ENCODE measurements at places on chromosomes 1 and 21.

DNA sequence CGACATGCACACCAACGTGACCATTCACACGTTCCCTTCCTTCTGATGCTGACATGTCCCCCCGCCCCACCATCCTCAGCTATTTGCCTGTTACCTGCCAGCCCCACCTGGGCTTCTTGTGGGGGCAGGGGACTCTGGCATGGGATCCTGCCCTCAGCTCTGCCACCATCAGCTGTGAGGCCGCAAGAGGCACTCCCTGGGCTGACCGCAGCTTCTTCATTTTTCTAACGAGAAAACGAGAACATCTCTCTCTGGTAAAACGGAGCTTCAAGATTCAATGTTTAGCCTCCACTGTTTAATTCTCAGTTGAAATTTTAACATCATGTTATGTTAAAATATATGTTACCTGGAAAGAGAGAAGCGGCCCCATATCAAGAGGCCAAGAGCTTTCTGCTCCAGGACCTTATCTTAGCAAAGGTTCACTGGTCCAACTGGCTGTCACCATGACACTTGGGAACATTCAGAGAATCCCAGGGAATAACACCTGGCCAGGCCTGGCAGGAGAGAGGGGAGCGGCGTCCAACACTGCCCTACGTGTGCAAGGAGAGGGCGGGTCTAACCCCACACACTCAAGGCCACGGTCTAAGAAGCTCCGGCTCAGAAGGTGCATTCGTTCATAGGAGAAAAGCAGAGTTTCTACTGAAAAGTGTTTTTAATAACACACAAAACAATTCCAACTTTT lies 51.3 kb downstream of the HLCS start:
- DNase-seq, result no peak

DNA sequence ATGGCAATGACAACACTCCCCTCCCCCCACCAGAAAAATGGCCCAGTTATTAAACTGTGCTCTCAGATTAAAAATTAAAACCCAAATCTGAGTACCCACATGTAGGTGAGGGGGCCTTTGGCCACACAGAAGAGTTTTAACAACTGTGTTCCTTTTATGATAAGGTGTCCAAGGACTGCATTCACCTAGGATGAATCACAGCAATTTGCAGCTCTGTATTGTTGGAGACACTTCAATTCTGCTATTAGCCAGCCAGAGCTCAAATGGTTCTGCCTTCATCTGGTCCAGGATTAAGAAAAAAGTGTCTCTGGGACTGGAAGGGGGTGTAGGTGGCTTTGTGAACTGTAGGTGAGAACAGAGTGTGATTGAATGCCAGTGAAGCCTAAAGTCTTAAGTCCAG lies 43.3 kb upstream of the DIRAS3 start:
- DNase-seq, result no peak

GRCh38 chr1:179167418-179167777 lies 62.1 kb downstream of the ABL2 start:
- DNase-seq, result no peak

- DNase-seq, result no peak
These were observed 6.3 kb downstream of the ERG start for GRCh38 chr21:38492007-38492406.

DNA sequence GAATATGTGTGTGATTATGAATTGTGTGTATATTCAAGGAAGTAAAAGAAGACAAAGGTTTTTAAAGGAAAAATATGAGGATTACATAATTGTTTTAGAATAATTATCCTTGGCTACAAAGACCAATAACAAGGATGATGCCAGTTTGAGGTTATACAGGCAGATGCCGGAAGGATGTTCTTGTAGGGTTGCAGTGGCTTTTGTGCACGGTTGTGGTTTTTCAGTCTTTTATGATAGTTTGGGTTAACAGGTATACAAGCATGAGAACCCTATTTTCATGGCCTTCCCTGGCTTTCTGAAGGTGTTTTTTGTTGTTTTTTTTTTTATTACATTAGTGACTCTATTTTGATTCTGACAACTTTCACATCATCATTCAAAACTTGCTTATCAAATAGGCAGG lies 4.9 kb downstream of the CR2 start:
- no peak for DNase-seq

DNA sequence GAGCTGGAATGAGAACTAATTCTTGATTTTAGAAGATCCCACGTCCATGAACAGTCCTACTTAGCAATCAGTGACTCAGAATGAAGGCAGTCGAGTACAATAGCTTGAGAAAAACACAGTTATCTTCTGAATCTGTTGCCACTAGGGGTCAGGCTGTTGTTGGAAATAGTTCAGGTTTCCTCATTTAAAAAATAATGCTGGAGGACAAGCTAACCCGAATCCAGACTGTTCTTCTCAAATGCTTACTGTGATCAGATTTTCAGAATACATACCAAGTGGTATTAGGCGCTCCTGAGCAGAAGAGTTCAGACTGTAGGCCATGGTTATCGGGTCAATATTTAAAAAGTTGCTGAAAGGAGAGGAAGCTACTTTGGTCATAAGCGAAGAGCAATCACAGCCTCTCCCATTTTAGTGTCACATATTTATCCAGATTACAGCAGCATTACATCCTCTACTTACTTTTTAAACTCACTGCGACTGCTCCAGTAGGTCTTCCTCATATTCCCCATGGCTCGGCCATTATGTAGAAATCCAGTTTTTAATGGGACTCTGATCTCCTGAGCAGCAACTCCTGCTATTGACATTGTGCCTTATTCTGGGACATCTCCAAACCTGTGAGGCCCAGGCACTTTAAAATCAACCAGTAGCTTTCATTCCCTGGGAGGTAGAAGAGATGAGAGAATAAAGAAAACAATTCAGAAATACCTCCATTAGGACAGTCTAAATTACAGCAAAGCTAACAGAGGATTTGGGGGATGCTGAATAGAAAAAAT lies 10.9 kb downstream of the ERRFI1 start:
- no peak for DNase-seq

DNA sequence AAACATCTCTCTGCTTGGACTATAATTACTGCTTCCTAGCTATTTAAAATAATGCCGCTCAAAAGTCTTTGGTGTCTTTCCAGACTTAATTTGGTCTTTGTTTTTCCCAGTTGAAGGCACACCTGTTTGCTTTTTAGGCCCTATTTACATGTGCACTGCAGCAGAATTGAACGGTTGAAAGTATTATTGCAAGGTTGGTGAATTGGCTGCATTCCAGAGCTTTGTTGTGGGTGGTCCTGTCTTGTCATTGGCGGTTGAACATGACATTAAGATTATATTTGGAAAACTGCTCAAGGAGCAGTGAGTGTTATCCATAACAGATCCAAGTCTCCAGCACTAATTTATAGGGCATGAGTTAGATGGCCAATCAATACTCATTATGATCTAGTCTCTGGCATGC lies 656.3 kb downstream of the PTPRC start:
- DNase-seq, result no peak

GRCh38 chr1:100387209-100387608 lies 34.9 kb downstream of the CDC14A start:
- no peak for DNase-seq

DNA sequence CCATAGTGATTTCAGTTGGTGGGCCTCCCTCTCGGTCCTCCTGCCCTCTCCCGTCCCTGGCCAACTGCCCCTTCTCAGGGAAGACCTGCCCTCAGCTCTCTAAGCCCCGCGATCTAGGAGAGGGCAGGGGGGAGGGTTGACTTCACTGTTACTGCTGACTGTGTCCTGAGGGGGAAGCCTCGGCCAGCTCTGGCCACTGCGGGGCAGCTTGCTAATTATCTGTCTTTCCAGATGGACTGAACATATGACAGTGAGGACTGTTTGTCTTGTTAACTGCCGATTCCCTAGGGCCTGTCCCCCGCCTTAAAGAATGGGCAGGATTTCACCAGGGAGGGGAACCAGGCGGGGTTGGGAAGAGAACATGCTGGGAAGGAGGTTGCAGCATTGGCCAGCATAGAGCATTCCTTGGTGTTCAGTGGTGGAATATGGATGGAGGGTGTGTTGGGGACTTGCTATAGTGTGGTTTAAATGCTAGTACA lies 22.9 kb downstream of the NIPAL3 start:
- no peak for DNase-seq

DNA sequence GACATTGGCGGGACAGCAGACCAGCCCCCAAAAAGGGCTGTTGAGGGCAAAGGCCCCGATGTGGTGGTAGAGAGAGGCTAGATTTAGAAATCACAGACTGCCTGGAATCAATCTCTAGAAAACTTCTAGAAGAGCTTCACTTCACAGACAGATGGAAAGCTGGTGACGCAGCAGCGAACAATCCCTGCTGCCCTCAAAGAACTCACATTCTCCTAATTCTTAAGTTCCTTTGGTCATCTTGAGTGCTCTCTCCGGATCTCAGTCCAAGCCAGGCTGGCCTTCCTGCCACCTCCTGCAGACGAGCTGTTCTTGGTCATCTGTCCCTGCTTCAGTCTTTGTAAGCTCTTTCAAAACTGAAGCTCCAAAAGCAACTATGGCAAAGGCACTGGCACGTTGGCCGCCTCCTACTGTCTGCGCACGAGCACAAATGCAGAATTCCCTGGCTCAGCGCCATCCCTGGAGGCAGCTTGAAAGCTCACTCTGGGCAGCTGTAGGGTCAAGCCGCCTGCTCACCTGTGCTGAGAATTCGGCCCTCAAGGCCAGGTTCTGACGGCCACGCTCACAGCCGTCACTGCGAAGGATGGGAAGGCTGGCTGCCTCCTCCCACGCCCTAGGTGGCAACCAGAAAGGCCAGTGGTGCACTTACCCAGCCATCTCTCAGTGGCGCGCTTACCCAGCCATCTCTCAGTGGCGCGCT lies 110.6 kb downstream of the NPHP4 start:
- no peak for DNase-seq

DNA sequence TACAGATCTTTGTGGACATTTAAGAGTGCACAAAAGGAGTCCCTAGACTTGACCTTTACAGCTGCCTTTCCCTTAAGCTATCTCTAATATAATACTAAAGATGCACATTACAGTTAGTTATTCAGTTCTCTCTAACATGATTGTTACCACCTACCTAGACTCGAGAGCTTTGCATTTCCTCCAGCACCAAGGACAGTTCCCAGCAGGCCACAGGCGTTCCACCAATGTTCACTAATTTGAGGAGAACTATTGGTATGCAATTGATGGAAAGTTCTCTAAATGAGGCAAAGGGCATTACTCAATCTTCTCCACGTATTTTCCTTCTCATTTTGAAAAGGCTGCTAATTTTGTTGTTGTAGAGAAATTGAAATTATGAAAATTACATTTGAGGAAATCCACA lies 5.4 kb upstream of the NTNG1 start:
- DNase-seq, result no peak

DNA sequence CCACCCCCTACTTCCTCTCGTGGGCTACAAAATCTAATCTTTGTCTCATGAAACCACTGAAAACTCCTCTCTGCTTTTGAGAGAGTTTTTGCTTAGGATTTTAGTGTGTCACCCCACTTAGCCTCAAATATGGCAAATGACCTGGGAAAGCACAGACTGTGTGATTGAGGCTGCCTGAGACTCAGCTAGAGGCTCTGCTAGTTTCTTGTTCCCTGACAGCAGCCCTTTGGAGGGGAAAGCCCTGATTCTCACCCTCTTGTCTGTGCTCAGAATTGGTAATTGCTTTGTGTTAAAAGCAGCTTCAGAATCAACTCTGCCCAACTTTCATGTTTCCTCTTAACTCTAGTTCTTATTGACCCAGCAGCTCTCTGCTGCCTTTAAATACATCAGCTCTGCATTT lies 85.6 kb upstream of the ZP4 start:
- DNase-seq, result no peak

- DNase-seq, result no peak
These were observed 12.3 kb downstream of the PANK4 start for GRCh38 chr1:2513939-2514652.

- DNase-seq, result no peak
These were observed 7.8 kb upstream of the SLC6A9 start for GRCh38 chr1:44038876-44039657.

DNA sequence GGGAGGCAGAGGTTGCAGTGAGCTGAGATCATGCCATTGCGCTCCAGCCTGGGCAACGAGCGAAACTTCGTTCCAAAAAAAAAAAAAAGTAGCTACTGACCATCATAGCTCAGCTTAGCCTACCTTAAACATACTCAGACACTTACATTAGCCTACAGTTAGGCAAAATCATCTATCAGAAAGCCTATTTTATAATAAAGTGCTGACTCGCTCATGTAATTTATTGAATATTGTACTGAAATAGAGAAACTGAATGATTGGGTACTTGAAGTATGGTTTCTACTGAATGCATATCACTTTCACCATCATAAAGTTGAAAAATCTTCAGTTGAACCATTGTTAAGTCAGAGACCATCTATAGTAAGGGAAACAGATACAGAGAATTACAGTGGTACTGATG lies 93.9 kb upstream of the BMP8A start:
- DNase-seq, result no peak

GRCh38 chr1:8962812-8963530 lies 17.3 kb downstream of the CA6 start:
- no peak for DNase-seq

DNA sequence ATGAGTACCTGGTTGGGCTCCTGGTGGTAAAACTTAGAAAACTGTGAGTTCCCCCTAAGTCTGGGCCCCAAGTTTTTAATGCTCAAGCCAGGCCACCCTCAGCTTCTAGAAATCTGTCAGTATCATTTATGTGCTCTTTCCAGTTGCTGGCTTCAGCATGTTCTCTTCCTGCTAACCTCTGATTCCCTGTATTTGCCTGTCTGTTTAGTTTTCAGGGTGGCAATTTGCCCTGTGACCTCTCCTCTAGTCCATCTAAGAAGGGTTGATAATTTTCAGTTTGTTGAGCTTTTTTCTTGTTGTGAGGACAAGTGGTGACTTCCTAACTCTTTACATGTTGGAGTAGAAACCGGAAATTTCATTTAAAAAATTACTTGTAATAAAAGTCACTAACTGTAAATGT lies 16.0 kb upstream of the S100A10 start:
- DNase-seq, result no peak

DNA sequence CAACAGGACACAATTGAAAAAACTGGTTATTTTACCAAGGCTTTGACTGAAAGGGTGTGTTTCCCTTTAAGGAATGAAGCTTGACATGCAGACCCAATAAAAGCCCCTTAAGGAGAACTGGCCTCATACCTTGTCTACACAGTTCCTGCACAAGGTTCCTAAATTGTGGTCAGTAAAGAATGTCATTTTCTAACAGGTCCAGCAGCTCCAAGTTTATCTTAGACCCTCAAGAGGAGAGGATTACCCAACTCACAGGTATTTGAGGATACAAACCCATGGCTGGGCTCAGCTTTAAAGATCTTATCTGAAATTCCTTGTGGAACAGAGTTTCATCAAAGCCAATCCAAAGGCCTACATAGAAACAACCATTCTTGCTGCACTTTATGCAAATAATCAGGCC lies 31.4 kb upstream of the CBR3 start:
- DNase-seq, result no peak

- DNase-seq, result no peak
These were observed 3.2 kb downstream of the BTF3L4 start for GRCh38 chr1:52059321-52059720.

GRCh38 chr1:214002060-214002459 lies 14.3 kb downstream of the PROX1 start:
- DNase-seq, result no peak

- DNase-seq, result no peak
These were observed 4.4 kb upstream of the OSBPL9 start for GRCh38 chr1:51612447-51612961.
